ENCODE measurements at places on chromosomes 1 and 21.

DNA sequence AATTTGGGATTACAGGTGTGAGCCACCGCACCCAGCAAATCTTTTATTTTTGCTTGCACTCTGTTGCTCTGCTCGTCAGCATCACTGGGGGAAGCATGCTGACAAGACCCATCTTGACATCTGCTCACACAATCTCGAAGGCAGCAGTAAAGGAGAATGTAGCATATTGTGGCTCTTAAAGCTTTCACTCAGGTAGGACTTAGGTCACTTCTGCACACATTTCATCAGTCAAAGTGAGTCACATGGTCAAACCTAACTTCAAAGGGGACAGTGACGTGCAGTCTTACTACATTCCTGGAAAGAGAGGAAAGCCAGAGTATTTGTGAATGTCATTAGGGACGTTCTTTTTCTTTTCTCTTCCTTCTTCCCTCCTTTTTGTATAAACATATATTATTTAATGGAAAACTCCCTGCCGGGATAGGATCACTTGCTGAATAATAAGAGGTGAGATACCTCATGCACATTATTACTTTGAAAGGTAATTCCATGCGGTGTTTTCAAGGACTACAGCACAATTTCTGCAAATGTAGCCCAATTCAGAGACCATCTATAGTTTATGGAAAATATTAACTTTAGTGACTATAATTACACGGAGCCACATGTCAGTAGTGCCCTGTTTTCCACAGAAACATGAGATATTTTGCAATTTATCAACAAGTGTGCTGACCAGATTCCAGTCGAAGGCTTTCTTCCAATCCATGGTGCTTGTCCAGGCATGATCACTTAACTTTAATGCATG, 19.3 kb upstream of the ACBD6 start:
- no peaks in the 10 kb centered on the region for H3K36me3 ChIP-seq
- no peak overlapping the region for H3K4me3 ChIP-seq
- DNase-seq: no peak
- no peaks in the 10 kb centered on the region for H3K27me3 ChIP-seq

- no peak overlapping the region for H3K4me3 ChIP-seq
- no peaks in the 10 kb centered on the region for H3K4me1 ChIP-seq
- H3K27me3 ChIP-seq: no peaks in the 10 kb centered on the region
These were observed 4.4 kb downstream of the NDUFS2 start for GRCh38 chr1:161206411-161207140.

DNA sequence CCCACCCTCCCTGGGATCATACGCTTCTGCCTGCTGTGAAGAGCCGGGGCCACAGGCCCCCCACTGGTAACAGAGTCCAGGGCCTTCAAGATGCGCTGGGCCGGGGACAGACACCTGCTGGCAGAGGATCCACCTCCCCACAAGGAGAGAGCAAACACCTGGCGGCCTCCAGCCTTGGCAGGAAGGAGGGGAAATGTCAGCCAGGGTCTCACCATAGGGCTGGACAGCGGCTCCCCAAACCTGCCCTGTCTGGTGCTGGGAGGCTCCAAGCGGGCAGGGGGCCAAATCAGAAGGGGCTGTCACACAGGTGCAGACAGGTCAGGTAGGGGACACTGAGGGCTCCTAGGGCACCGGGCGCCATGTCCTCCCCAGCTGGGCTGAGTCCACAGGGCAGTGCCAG, 58.9 kb downstream of the KCNAB2 start:
- H3K4me1 ChIP-seq: no peaks in the 10 kb centered on the region
- no peak for DNase-seq
- no peaks in the 10 kb centered on the region for H3K36me3 ChIP-seq
- H3K27ac ChIP-seq: no peak overlapping the region

- H3K4me3 ChIP-seq: no peak overlapping the region
- H3K27ac ChIP-seq: no peak overlapping the region
- no peaks in the 10 kb centered on the region for H3K4me1 ChIP-seq
- H3K27me3 ChIP-seq: no peaks in the 10 kb centered on the region
- no peak for DNase-seq
These were observed 71.8 kb downstream of the RUNX1 start for GRCh38 chr21:34977333-34977732.

GRCh38 chr1:196002906-196003305, 605.3 kb downstream of the KCNT2 start:
- no peak overlapping the region for H3K4me3 ChIP-seq
- H3K4me1 ChIP-seq: no peaks in the 10 kb centered on the region
- H3K27me3 ChIP-seq: no peaks in the 10 kb centered on the region
- no peak for DNase-seq

- no peak overlapping the region for H3K27ac ChIP-seq
- no peaks in the 10 kb centered on the region for H3K4me1 ChIP-seq
- H3K27me3 ChIP-seq: no peaks in the 10 kb centered on the region
- no peak for DNase-seq
- H3K36me3 ChIP-seq: no peaks in the 10 kb centered on the region
These were observed 63.6 kb upstream of the ERRFI1 start for GRCh38 chr1:8089535-8090228.

DNA sequence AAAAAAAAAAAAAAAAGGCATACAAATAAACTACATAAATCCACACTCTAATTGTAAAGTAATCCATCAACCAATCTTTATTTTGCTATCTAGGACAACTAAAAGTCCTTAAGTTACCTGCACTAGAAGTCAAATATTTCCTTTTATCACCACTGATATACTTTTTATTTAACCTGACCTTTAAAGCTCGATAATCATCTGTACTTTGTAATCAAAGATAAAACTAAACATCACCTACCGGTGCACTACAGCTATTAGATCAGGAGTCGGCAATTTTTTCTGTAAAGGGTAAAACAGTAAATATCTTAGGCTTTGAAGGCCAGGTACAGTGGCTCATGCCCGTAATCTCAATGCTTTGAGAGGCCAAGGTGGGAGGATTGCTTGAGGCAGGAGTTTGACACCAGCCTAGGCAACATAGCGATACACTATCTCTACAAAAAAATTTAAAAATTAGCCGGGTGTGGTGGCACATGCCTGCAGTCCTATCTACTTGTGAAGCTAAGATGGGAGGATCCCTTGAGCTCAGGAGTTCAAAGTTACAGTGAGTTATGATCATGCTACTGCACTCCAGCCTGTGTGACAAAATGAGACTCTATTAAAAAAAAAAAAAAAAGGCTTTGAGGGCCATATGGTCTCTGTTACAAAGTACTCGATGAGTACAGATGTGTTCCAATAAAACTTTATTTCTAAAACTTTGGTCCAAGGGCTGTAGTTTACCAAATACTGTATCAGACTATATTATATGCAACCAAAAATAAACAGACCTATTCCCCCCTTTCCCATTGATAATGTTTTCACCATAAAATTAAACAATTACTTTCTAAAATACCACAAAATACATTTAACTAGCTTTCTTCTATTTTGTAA, 47.1 kb downstream of the TESK2 start:
- H3K4me1 ChIP-seq: peaks cover 4% of the 10 kb centered on the region
- no peak overlapping the region for H3K4me3 ChIP-seq
- DNase-seq: no peak

DNA sequence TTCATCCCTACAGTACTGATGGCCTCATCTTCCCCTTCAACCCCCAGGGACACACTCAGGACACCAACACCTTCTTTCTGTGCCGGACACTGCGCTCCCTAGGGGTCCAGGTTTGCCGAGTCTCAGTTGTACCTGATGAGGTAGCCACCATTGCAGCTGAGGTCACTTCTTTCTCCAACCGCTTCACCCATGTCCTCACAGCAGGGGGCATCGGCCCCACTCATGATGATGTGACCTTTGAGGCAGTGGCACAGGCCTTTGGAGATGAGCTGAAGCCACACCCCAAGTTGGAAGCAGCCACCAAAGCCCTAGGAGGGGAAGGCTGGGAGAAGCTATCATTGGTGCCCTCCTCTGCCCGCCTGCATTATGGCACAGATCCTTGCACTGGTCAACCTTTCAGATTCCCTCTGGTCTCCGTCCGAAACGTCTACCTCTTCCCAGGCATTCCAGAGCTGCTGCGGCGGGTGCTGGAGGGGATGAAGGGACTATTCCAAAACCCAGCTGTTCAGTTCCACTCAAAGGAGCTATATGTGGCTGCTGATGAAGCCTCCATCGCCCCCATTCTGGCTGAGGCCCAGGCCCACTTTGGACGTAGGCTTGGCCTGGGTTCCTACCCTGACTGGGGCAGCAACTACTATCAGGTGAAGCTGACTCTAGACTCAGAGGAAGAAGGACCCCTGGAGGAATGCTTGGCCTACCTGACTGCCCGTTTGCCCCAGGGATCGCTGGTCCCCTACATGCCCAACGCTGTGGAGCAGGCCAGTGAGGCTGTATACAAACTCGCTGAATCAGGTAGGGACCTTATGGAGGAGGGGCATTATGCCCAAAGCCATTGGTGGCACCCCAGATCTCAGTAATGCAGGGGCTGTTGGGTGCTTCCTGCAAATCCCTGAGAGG, 5.1 kb upstream of the LENEP start:
- H3K36me3 ChIP-seq: peaks cover 8% of the 10 kb centered on the region
- DNase-seq: no peak
- H3K4me3 ChIP-seq: no peak overlapping the region
- H3K27ac ChIP-seq: no peak overlapping the region
- no peaks in the 10 kb centered on the region for H3K27me3 ChIP-seq

DNA sequence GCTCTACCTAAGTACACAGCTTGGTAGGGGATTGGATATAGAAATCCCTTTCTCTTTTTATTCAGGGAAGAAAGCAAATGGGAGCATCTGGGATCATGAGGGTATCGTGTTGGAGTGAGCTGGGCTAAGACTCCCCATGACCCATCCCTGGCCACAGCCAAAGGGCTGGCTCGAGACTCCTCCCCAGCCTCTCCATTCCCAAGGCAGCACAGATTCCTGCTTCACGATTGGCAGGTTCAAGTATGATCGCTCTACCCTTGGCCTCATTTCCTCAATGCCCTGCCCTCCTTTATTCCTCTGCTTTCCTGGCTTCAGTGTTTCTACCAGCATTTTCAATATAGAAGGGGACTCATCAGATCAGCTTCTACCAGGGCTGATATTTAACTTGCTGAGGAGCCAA, 89.7 kb downstream of the ATP1A1 start:
- no peak overlapping the region for H3K4me3 ChIP-seq
- no peaks in the 10 kb centered on the region for H3K4me1 ChIP-seq
- no peak overlapping the region for H3K27ac ChIP-seq
- H3K27me3 ChIP-seq: no peaks in the 10 kb centered on the region
- H3K36me3 ChIP-seq: no peaks in the 10 kb centered on the region
- no peak for DNase-seq

DNA sequence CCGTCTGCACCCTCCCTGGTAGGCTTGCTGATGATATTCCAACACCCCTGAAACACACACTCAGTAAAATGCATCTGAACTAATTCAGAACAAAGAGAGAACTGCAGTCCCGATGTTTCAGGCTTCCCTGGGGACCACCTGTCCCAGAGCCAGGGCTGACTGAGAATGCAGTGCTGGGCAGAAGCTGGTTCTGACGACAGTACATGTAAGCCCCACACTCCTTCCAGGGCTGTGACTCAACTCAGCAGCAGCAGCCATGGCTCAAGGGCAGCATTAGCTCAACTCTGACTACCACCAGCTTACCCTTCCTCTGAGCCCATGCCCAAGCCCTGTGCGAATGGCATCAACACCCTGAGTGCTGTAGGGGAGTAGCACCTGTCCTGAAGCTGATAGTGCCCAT, 56.4 kb upstream of the SIPA1L2 start:
- H3K36me3 ChIP-seq: no peaks in the 10 kb centered on the region
- DNase-seq: no peak
- no peaks in the 10 kb centered on the region for H3K4me1 ChIP-seq
- H3K27ac ChIP-seq: no peak overlapping the region
- no peaks in the 10 kb centered on the region for H3K27me3 ChIP-seq

DNA sequence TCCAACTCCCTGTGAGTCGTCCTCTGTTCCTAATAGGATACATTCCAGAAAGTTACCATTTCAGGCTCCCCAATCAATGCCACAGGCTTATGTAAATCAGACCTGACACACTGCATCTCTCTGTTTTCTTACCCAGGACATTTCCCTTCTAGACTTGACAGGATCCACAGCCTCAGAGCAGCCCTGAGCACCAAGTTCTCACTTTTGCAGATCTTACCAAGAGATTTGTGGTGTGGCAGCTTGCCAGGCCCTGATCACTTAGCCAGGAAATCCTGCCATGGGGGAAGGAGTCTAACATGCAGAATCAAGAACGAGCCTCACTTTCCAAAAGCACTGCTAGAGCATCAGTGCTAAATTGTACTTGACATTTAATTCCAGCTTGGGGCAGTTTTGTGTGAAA, 202.9 kb downstream of the TBX15 start:
- no peak overlapping the region for H3K27ac ChIP-seq
- H3K36me3 ChIP-seq: no peaks in the 10 kb centered on the region
- H3K4me3 ChIP-seq: no peak overlapping the region
- no peak for DNase-seq
- H3K27me3 ChIP-seq: no peaks in the 10 kb centered on the region
- H3K4me1 ChIP-seq: no peaks in the 10 kb centered on the region

- H3K27ac ChIP-seq: no peak overlapping the region
- no peak overlapping the region for H3K4me3 ChIP-seq
- no peaks in the 10 kb centered on the region for H3K27me3 ChIP-seq
- no peaks in the 10 kb centered on the region for H3K36me3 ChIP-seq
These were observed 2.6 kb downstream of the MGST3 start for GRCh38 chr1:165633614-165634013.

- H3K27ac ChIP-seq: no peak overlapping the region
- no peak for DNase-seq
- H3K4me1 ChIP-seq: no peaks in the 10 kb centered on the region
- peaks cover 3% of the 10 kb centered on the region for H3K27me3 ChIP-seq
- H3K36me3 ChIP-seq: no peaks in the 10 kb centered on the region
These were observed 347.2 kb downstream of the MATN1 start for GRCh38 chr1:30376054-30376697.

DNA sequence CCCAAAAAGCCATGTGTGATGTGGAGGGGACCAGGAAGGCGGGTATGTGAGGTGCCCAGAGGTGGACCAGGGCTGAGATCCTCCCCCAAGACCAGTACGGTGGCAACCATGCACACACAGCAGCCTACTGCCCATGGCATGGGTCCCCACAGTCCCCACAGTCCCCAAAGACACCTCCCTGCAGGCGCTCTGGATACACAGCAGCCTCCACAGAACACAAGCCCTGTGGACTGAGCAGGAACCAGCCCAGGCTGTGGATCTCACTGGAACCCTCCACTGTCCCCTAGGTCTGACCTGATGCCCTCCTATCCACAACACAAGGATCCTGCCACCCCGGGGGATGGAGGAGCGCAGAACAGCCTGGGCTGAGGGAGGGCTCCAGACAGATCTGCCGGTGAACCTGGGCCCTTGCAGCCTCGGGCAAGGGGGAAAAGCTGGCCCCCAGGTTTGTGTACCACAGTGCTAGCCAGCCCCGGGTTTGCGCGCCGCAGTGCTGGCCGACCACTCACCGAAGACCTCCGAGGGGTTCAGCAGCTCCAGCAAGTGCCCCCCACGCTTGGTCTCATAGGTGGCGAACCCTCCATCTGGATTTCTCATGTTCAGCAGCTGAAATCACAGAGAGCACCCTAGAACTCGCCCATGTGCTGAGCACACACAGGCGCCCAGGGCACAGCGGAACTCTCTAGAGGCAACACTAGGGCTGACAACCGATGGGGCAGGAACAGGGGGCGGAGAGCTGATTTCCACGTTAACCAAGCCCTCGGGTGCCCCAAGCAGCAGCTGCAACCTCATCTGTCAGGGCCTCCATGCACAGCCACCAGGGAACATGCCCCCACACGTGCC, 22.1 kb upstream of the SPATC1L start:
- H3K27me3 ChIP-seq: no peaks in the 10 kb centered on the region
- DNase-seq: no peak
- H3K4me1 ChIP-seq: no peaks in the 10 kb centered on the region
- no peak overlapping the region for H3K27ac ChIP-seq

All from prostate gland (tissue), 2 donors.